BE2C (cell line): ENCODE measurements at places on chromosomes 7 and 10.

- DNase-seq, result no peak
Observed at GRCh38 chr7:47046949-47047348, 535.0 kb downstream of the TNS3 start.

GRCh38 chr10:70363971-70364771, 18.3 kb downstream of the LRRC20 start:
- DNase-seq, result peak; percentile 90

DNA sequence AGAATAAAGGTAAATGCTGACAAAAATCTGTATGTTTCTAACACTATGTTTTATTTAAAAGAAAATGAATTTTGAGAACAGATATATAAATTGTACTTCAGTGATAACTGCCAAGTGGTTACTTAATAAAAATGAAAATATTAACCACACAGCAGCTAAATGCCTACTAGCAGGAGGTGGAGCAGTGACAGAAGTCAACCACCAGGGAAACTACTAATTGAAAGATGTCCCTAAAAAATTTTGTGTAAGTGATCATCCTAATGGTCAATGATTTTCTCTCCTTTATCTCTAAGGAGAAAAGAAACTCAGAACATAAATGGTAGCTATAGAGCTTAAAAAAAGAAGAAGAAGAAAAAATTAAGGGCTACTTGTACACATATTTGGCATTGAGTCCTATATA, 22.9 kb downstream of the WNT16 start:
- no peak for DNase-seq

GRCh38 chr7:55545496-55545895, 26.8 kb downstream of the VOPP1 start:
- DNase-seq, result no peak

DNA sequence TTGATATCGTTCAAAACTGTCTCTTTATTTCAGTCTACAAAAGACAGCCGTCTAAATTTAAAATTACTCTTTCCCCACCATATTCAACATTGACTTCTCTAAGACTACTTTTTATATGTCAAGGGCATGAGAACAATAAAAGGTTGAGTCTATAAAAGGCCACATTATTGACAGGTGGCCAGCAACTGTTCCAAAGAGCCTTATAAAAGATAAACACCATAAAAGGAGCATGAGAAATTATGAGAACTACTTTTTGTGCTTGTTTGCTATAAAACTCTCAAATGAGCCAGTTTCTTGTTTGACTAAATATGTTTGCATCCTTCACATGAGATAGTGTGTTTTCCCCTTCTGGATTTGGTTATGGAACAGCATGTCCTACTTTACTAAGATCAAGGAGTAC, 189.2 kb downstream of the THSD7A start:
- no peak for DNase-seq

GRCh38 chr7:36726311-36726710, 2.0 kb upstream of the AOAH start:
- no peak for DNase-seq

DNA sequence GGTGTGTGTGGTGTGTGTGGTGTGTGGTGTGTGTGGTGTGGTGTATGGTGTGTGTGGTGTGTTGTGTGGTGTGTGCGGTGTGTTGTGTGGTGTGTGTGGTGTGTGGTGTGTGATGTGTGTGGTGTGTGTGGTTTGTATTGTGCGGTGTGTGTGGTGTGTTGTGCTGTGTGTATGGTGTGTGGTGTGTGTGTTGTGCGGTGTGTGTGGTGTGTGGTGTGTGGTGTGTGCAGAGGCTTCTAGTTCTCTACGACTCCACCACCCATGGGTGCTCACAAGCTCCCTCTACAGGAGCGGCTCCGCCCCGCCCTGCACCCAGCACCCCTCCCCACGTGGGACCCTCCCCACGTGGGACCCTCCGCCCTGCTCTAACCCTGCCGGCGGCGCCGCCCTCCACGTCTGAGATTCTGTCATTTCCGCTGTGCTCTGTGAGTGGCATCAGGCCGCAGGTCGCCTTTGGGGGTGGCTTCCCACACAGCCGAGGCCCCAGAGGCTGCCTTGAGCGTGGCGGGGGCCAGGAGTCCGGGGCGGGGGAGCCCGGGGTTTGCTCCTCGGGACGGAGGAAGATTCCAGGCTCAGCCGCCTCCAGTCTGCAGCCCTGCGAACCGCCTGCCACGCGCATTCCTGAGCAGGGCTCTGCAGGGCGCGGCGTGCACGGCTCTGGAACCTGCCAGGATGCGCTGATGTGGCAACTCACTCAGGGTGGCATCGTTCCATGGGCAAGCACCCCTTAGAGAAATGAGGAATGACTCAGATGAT, 37.0 kb upstream of the DNAJB6 start:
- no peak for DNase-seq

DNA sequence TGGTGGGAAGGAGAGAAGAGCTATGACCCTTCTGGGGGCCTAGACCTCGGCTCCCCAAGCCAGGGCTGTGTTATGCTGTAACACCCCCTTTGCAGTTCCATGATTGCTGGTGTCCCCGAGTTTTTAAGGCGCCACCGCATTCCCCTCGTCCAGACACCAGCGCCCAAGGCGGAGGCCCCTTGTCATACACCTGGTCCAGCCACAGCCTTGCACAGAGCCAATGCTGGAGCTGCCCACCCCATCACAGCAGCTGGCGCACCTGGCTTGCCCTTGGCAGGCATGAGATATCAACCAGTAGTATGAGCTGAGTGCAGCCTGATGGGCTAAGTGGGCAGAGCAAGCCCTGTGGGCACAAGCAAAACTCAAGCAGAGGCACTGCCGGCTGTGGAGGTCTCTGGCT, 209.4 kb downstream of the SORCS1 start:
- DNase-seq, result no peak

GRCh38 chr7:78493401-78493800, 694.8 kb downstream of the PHTF2 start:
- no peak for DNase-seq

- DNase-seq, result no peak
Observed at GRCh38 chr10:63549810-63550209, 28.6 kb downstream of the REEP3 start.

- no peak for DNase-seq
Observed at GRCh38 chr10:63365976-63366765, 99.6 kb downstream of the JMJD1C start.

GRCh38 chr7:55140941-55141278, 122.1 kb downstream of the EGFR start:
- no peak for DNase-seq
